T follicular helper cell (primary cell): ENCODE measurements at places on chromosomes 7 and 10.

GRCh38 chr10:71279590-71280170 is 39.4 kb upstream of the SLC29A3 start:
- DNase-seq, result no peak

DNA sequence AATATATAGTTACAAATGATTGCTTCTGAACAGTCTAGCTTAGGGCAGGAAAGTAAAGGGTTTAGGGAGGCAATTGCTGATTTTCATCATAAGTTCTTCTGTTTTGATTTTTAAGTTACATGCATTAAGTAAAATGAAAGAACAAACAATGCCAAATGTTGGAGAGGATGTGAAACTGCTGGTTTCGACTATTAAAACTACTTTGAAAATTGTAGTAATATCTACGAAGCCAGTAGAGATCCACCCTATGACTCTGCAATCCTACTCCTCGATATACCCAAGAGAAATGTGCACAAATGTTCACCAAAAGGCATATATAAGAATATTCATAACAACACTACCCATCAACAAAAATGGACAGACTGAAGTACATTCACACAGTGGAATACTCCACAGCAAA is 24.3 kb downstream of the PDZD8 start:
- DNase-seq, result no peak

DNA sequence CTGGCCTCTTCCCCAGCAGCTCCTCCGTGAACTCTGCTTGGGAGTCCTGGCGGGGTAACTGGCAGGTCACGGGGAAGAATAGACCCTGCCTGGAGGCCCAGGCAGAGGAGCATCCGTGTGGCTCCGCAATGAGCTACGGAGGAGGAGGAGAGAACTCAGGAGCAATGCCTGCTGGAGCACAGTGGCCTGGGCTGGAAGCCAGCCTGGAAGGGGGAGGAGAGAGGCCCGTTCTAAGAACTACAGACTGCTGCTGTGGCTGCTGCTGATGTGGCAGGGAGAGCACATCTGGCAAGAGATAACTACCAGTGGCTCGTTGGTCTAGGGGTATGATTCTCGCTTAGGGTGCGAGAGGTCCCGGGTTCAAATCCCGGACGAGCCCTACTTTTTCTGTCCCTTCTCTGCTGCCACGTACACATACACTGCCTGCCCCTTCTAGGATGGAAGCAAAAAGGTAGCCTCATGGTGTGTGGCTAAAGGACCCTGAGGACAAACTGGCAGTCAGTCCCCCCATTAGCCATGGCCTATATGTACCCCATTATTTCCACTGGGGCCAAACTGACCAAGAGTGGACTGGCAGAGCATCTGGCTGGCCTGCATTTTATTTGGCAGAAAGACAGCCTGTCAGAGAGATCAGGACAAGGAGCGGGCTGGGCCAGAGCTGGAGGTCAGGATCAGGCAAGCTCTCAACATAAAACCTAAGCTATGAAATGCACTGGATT is 7.7 kb upstream of the OPN1SW start:
- no peak for DNase-seq

DNA sequence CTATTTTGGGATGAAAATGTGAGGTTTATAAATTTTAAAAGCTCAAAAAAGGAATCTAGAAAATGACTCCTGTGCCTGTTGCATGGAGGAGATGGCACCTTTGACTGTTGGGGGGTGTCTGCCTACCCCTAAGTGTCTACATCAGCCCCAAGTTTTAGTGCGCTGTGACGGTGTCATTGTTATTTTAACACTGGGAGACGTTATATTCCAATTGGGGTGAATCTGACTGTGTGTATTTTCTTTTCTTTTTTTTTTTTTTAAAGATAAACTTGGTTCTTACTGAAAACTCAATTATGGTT is 517 bp downstream of the SRGN start:
- no peak for DNase-seq

- DNase-seq, result no peak
Observed at GRCh38 chr10:52400562-52400961, 86.5 kb downstream of the DKK1 start.

DNA sequence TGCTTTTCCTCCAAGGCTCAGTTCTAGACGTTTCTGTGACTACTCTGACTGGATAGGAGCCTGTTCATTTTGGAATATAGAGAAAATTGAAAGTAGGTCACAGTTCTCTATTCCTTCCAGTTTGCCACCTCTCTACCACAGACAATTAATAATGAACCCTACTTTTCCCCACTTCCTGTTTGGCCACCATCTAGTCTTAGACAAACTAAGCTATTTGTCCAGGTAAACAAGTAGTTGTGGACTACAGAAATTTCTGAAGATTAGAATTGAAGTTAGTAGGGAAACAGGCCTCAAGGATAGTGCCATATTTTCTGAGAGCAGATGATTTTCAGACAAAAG is 87.0 kb downstream of the AUTS2 start:
- no peak for DNase-seq

DNA sequence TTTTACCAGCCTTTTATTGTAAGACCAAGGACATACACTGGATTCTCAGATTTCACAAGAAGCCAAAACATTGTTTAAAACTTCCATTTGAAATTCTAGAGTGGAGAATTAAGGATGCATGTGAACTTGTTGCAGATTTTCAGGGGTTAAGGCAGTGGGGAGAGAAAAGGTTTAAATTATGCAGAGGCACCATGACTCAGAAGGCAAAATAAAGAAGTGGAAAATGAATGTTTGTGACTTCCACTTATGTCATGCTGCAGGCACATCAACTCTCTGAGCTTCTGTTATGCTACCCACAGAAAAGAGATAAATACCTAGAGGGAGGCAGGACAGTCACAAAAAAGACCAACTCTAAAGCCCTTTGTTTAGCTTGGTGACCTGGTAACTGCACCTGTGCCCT is 84.4 kb upstream of the BET1 start:
- no peak for DNase-seq

GRCh38 chr7:923108-924041 is 31.1 kb downstream of the ADAP1 start:
- DNase-seq, result peak; percentile 87

- no peak for DNase-seq
Observed at GRCh38 chr7:137983323-137984008, 18.4 kb downstream of the CREB3L2 start.

GRCh38 chr10:30836406-30836805 is 195.3 kb downstream of the ZNF438 start:
- DNase-seq, result no peak

DNA sequence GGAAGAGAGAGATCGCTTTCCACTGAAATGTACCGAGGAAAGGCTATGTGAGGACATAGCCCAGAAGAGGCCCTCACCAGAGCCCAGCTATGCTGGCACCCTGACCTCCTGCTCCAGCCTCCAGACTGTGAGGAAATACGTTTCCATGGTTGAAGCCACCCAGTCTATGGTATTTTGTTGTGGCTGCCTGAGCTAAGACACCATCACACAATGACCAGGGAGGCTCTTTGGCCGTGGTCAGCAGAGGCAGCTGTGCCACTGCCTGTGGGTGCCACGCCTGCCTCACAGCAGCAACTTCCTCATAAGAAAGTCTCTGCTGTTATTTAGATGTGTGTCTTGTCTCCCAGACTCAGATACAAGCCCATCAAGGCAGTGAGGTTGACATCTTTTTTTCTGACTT is 182.7 kb upstream of the PLXNA4 start:
- DNase-seq, result no peak

- no peak for DNase-seq
Observed at GRCh38 chr7:86692755-86693154, 49.0 kb downstream of the GRM3 start.

DNA sequence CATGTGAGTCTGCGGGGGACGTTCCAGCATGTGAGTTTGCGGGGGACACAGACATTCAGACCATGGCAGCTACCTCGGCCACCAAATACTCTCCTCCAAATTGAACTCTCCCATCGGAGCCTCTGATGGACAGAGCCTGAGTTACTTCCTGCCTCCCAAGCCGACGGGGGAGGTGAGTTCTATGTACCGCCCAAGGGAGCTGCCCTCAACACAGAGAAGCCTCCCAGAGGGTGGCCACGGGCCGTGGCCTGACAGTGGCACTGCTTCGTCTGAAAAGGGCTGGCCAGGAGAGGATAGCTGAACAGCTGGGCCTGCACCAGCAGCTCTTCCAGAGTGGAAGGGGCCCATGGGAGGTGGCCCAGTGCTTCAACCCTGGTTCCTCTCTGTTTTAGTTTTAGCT is 274.5 kb upstream of the PPP2R2D start:
- DNase-seq, result no peak

DNA sequence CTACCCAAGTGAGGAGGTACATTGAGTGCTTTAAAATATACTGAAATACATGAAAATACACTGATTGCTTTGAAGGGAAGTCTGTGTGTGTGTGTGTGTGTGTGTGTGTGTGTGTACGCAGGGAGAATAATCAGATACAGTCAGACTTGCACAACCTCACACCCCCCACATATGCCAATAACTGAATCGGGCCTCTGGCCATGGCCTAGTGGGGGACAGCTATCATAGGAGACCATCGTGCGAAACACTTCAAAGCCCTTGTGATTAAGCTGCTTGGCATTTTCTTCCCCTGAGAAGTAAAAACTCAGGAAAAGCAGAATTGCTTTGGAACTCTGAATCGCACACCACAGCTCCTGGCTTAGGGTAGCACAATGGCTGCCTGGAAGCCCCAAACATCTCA is 135.1 kb downstream of the C10orf105 start:
- DNase-seq, result no peak

DNA sequence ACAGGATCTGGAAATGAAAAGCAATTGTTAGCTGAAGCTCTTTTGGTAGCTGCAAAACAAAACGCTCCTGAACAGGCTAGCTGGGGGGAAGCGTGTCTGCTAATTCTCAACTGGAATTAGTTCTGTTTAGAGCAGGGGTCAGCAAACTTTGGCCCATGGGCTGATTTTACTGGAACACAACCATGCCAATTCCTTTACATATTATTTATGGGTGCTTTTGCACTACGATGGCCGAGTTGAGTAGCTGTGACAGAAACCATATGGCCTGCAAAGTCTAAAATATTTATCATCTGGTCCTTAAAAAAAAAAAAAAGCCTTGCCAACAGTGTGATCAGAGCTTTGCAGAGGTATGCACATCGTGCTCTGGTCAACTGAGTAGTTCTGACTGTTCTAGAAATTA is 108.4 kb upstream of the PDLIM1 start:
- DNase-seq, result no peak

DNA sequence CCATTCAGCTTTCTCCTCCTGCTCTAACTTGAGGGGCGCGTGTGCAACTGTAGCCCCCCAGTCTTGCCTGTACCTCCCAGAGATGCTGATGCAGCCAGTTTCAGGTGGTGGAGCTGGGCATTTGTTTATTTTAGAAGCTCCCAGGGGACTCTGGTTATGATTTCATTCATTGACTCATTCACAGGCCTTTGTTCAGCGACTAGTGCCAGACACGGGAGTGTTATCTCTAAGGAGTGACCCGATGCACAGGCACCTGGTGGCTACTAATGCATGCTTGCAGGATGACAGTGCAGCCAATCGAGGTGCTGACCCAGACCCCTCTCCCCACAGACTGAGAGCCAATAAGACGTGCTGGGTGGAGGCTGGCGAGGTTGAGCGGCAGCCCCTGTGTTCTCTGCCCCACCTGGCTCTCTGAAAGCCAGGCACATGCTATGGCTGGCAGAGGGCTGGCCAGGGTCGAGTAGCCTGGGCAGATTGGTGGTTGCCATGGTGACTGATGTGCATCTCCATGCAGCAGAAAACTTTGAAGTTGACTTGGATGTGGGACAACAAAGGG is 19.7 kb upstream of the SLC18A2 start:
- DNase-seq, result no peak

- DNase-seq, result no peak
Observed at GRCh38 chr10:44382131-44382858, 2.6 kb downstream of the CXCL12 start.

DNA sequence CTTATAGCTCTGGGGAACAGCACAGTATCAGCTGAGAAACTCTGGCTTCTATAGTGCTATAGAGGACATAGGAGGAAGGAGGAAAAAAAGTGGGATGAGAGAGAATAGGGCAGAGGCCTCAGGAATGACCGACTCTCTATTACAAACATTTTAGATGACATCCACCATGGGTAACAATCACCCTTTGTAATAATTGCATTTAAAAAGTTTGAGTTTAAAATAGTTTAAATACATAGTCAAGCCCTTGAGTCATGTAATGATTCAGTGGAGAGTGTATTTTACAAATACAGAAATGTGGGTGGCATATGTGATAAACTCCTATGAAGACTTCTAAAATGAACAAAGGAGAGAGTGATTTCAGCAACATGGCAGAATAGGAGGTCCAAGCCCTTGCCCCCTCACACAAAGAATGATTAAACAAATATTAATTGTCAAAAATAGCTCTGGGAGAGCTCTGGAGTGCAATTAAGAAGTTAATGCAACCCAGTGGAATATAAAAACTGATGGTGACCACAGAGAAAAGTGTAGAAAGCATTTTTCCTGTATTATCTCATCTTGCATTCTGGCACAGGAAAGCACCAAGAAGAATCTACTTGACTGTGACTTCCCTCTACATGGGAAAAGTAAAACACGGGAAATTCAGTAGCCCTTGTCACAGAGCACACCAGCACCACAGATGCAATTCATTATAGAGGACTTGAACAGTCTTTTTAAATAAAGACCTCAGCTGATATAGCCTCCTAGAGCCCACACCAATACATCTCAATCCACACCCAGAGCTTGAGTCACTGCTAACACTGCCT is 569.0 kb upstream of the SORCS1 start:
- no peak for DNase-seq

DNA sequence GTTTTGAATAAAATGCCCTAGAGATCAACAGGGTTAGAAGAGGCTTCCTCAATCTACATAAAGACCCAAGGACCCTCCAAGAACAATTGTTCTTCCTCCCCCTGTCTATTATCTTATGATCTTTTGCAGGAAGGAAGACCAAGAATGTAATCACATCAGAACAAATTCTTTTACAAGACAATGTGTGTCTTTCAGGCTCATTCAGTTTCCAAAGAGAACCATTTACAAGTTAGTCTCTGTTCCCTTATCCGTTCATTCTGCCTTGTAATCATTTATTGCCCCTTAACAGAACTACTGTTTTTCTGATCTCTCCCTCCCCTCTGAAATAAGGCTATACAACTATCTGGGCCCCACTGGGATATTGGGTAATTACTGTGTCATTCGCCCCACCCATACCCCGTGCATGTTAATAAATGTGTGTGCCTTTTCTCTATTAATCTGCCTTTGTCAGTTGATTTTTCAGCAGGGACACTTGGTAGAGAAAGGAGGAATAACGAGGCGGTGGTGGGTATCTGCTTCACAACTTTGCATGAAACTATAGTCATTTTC is 5.7 kb upstream of the MKRN1 start:
- DNase-seq, result no peak
